Fibroblast of skin of abdomen (primary cell): ENCODE measurements at places on chromosomes 13 and 19.
A peak's percentile ranks its signal among the peaks of the same experiment; 100 is the strongest.

- DNase-seq = no peak
These were observed 30.0 kb downstream of the MPHOSPH8 start for GRCh38 chr13:19663416-19663979.

DNA sequence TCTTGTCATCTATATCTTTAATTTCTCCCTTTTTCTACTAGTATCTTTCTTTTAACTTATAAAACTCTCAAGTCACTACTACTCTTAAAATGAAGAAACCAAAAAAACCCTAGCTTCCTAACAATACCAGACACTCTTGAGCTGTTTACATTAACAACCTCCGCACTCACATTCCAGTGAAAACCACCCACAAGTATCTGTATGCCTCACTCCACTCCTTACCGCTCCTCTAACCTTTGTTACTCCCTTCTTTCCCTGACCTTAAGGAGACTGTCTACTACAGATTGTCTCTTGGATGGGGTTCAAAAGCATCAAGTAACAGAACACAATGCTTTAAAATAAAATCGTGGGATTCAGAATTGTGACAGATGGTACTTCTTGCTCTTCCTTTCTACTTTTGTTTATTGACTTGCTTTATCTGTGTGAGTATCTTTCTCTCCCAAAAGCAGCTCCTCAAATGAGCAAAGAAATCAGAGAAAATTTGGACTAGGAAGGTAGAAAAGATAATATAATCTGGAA is 110.0 kb upstream of the FBXL3 start:
- peak; percentile 50 for DNase-seq

- DNase-seq = no peak
These were observed 171.9 kb downstream of the ITGBL1 start for GRCh38 chr13:101624210-101624922.

DNA sequence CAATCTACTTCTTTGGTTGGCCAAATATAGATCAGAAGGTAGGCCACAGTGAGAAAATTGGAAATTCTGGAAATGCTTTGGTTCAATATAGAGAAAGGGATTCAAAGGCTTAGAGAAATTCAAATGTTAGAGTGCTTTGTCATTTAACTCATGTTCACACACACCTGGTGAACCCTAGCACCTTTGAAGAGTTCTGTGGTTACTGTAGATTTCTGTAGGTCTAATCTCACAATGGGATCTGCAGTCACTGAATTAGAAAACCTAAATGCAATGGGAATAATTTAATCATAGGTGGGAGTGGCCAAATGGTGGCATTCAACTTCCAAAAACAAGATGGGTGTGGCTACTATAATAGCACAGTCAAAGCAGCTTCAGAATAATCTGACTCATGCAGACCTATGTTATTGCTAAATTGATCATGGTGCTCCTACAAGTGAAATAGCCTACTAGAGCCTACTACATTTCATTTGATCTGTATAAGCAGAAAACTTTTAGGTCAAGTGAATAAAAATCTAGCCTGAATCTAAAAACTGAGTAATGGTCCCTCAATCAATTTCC is 1152.9 kb downstream of the PCDH9 start:
- no peak for DNase-seq

DNA sequence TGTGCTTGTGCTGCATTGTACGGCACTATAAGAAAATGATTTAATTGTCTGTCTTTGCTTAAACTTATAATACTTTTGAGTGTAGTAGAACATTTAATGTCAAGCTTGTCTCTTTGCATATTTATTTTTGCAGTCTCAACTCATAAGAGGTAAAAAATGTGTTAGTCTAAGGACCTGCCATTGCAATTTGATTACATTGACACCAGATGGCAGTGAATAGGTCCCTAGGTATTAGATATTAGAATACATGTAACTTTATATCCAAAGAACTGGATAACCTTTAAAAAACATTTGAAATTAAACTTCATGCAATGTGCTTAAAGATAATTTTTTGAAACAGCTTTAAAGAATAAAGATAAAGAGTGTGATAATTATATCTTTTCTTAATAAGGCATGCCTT is 1421.3 kb downstream of the OLFM4 start:
- DNase-seq = no peak

GRCh38 chr13:50033725-50034124 is 18.5 kb downstream of the KCNRG start:
- peak; percentile 48 for DNase-seq

DNA sequence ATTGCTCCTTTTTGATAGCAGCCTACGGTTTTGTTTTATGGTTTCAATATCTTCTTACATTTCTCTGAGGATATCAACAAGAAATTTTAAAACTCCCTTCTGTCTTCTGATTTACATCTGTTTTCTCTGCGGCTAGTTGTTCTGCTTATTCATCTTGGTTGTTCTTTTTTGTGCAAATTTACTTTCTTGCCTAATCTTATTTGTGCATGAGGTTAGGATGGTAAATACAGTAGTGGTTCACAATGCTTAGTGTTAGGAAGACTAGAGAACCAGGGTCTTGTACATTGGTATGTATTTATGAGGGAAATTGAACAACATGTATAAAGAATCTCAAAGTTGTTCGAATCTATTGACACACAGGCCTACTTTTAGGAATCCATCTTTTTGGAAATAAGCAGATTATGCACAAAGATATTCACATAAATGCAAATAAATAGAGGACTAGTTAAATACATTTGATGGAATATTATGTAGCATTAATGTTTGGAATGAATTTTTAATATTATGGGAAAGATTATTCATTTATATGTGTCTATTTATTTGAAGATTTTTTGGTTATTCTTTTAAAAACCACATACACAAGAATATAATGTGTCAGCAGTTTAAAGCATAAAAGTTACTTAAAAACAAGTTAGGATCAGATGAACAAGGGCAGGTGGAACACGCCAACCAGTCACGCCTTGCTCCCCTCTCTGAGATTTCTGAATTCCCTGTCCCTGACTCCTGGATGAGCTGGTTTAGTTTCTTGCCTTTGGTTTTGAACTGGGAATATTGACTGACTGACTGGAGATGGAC is 51.4 kb upstream of the RFC3 start:
- no peak for DNase-seq

DNA sequence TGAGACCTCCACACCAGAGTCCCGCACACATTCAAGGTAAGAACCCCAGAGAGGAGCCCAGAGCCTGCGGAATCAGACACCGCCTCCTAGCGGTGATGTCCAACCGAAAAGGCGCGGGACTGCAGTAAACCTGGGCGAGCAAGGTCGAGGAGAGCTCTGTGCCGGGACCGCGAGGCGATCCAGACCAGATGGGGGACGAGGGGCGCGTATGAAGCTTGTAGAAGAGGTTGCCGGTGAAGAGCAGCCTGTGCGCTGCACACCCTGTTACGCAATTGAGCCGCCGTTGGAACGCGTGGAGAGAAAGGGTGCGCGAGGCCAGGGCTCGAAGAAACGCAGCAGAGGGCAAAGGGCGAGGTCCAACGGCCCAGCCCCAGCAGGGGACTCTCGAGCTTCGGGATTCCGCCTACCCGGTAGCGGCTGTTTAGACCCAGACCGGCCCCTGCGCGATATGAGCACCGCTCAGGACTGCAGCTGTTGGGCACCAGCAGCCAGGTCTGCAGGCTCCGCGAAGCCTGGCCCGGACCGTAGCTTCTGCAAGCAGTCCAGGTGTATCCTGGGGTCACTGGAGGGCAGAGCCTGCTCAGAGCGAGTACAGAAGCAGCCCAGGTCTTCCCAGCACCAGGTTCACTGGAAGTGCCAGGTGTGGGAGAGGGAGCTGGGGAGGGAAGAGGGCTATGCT is 65.9 kb upstream of the ZNF599 start:
- DNase-seq = no peak

DNA sequence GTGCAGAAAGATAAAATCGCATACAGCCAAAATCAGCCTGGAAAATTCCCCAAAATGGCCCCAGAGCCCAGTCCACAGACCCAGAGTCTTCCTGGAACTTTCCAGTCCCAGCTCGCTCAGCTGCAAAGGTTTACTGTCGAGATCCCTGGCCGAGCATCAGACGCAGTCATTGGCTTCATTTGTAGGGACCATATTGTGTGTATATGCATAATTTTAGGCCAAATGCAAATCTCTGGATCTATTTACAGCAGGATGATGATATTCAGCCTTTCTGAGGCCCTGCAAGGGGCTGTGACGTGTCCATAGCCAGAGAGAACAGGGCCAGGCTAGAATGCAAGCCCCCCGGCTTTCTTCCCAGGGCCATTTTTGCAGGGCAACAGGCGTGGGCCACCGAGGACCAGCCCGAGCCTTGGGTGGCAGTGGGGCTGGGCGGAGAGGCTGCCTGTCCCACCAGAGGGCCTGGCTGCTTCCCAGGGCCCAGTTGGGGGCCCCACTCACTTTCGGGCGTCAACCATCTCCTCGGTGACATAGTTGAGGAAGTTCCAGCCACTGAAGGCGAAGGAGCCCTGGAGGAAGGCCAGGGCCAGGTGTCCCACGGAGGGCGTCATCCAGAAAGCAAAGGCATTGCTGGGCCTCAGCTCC is 13.7 kb downstream of the SLC7A10 start:
- DNase-seq = no peak

DNA sequence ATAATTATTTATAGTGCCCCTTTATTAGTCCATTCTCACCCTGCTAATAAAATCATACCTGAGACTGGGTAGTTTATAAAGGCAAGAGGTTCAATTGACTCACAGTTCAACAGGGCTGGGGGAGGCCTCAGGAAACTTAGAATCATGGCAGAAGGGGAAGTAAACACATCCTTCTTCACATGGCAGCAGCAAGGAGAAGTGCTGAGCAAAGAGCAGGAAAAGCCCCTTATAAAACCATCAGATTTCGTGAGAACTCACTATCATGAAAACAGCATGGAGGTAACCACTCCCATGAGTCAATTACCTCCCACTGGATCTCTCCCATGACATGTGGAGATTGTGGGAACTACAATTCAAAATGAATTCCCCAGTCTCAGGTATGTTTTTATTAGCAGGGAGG is 89.9 kb upstream of the STARD13 start:
- DNase-seq = no peak

- DNase-seq = no peak
These were observed at the start of gene LYPD3 for GRCh38 chr19:43465468-43466120. Gene LYPD3, minus strand, starts transcription at chr19:43465608. Its CDS starts 37 bp downstream, at chr19:43465571.

- no peak for DNase-seq
These were observed 270.5 kb downstream of the DIAPH3 start for GRCh38 chr13:59893266-59893665.

- DNase-seq = no peak
These were observed 275.8 kb downstream of the SHISA2 start for GRCh38 chr13:25775986-25776385.

GRCh38 chr19:56838024-56838908 is 2.3 kb downstream of the PEG3 start:
- DNase-seq = peak; percentile 52

GRCh38 chr13:52112591-52112990 is 16.3 kb downstream of the NEK5 start:
- no peak for DNase-seq

GRCh38 chr13:80952158-80952557 is 611.2 kb upstream of the SPRY2 start:
- DNase-seq = no peak

DNA sequence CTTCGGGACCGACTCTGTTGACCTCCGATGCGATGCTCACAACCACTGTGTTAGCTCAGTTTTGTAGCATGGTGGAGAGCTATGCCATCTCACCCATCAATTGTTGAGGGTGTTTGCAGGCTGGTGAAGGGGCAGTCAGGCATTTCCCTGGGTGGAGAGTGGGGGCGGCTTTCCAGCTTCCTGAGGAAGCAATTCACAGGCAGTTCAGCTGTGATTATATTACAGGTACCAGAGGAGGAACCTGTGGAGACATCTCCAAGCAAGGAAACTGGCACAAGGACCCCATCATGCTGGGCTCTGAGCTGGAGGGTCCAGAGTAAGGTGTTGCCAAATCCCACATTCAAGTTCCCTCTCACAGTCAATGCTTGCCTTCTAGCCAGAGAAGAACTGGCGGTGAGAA is 166.0 kb upstream of the ZNF536 start:
- DNase-seq = no peak

GRCh38 chr19:47464675-47465419 is 6.8 kb downstream of the SLC8A2 start:
- DNase-seq = no peak
